ENCODE measurements at places on chromosomes 4 and X. TPM values are rescaled to one million over a fixed set of nuclear protein-coding genes. Genes with fewer than 3 reads are reported as not detected.

NALF2 gene
- not detected for total RNA-seq

SLC34A2 gene
- total RNA-seq, result not detected

RAB9B gene
- total RNA-seq, result 1.7 TPM

SUPT20HL1 gene
- total RNA-seq, result not detected

ZNF827 gene
- total RNA-seq, result 3.1 TPM

UTP3 gene
- total RNA-seq, result 14.3 TPM

PRSS12 gene
- not detected for total RNA-seq

TMEM47 gene
- total RNA-seq, result 33.0 TPM

UGT2B10 gene
- not detected for total RNA-seq

P2RY4 gene
- not detected for total RNA-seq

SH2D1A gene
- not detected for total RNA-seq

GPRIN3 gene
- 1.0 TPM for total RNA-seq

DNAAF6 gene
- total RNA-seq, result not detected

HMGN5 gene
- 2.2 TPM for total RNA-seq

MSN gene
- total RNA-seq, result 172 TPM

CYBB gene
- total RNA-seq, result not detected

EDA gene
- 0.50 TPM for total RNA-seq

GABRG1 gene
- total RNA-seq, result not detected

RENBP gene
- 1.1 TPM for total RNA-seq

PRR32 gene
- total RNA-seq, result not detected

NLRP2B gene
- not detected for total RNA-seq

MTTP gene
- not detected for total RNA-seq

KLHL5 gene
- total RNA-seq, result 31.6 TPM
